Ovary (tissue), 10 donors: ENCODE measurements at places on chromosomes 3 and 15. TPM values are rescaled to one million over a fixed set of nuclear protein-coding genes. Genes with fewer than 3 reads are reported as not detected.

GRCh38 chr3:29936766-29937165 is 655.9 kb downstream of the RBMS3 start:
- DNase-seq, result no peak

CLEC3B gene
- total RNA-seq, result 7.0 TPM

CTXN2 gene
- total RNA-seq, result not detected

GRCh38 chr3:14280326-14280725 is 101.7 kb downstream of the LSM3 start:
- DNase-seq, result no peak

GRCh38 chr15:38888701-38889221 is 324.1 kb upstream of the RASGRP1 start:
- peak; percentile 38 for DNase-seq
